ENCODE measurements at places on chromosomes 5 and 9.

- no peak for DNase-seq
Observed at GRCh38 chr9:36637491-36638270, 65.0 kb downstream of the MELK start.

DNA sequence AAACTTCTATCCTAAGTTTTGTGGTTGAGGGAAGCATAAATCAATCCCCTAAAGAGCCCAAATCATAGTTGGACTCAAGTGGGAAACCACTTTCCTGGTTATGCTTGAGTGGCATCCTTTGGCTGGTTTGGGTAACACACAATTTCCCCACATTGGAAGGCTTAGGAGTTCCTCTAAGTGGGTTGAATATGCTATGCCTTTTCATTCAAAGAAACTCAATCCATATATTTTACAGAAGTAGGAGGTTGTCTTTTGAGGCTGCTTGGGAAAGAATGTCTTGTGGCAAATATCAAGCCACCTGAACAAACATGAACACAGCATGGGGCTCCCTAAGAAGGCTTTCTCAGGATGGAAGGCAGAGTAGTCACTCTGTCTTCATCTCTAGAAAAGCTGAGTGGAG, 121.1 kb downstream of the SPATA31D1 start:
- DNase-seq = no peak

- DNase-seq = peak; percentile 51
Observed at GRCh38 chr5:139670369-139671095, 22.4 kb downstream of the CXXC5 start.

GRCh38 chr9:107948601-107949000, 459.0 kb upstream of the KLF4 start:
- DNase-seq = no peak

- peak; percentile 76 for DNase-seq
Observed at GRCh38 chr5:142720641-142721271, 34.9 kb upstream of the FGF1 start.

GRCh38 chr5:7412409-7412808, 16.5 kb downstream of the ADCY2 start:
- no peak for DNase-seq

DNA sequence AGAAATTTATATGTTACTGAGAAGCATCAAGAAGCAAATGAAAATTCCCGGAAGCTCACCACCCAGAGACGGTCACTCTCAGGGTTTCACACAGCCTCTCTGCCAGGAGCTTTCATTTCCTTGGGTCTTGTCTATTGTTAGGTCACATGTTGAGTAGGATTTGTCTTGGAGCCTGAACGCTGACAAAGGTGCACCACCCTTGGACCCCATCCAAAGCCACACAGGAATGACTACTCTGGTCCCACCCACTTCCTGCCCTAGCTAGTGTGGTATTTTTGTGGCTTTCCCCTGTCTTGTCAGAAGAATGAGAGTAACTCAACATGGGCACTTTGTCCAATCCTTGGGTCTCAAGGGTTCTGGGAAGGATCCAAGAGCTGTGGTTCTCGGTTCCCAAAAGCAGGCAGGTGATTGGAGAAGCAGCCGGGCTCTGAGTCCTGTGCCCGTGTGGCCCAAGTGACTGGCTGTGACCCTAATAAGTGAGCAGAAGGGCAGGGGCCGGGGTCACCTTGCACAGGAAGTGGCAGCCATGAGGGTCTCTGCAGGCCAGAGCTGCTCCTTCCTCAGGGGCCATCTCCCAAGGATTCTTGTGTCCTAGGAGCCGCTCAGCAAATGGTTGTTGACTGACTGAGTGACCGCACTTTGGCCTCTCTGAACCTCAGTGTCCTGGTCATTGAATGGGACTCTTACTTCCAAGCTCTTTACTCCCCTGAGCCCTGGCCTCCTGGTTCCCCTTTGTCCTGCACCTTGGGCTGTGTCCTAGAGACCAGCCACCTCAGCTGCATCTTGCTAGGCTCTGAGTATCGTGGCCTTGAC, 6.9 kb downstream of the FGD3 start:
- DNase-seq = peak; percentile 52

DNA sequence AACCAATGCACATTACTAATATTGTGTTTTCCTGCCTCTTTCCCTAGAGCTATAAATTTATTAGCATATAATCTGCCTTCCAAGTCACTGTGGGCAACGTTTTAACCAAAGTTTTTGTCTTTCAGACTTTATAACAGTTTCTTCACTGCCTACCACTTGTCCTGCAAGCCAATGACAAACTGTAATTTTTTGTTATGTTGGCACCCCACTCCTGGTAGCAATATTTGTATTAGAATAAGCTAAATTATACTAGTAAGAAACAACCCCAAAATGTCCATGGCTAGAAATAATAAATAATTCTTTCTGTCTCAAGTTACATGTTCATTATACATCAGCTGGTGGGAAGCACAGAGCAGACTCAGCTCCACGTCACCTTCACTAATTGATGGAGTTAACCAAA, 51.7 kb downstream of the ATPSCKMT start:
- DNase-seq = no peak

GRCh38 chr9:70092190-70092589, 48.5 kb downstream of the MAMDC2 start:
- DNase-seq = no peak

- no peak for DNase-seq
Observed at GRCh38 chr9:37801287-37801850, 772 bp downstream of the DCAF10 start.

GRCh38 chr5:307306-307705, 14.2 kb upstream of the AHRR start:
- DNase-seq = no peak

- DNase-seq = no peak
Observed at GRCh38 chr5:86879086-86879485, 261.3 kb downstream of the COX7C start.

DNA sequence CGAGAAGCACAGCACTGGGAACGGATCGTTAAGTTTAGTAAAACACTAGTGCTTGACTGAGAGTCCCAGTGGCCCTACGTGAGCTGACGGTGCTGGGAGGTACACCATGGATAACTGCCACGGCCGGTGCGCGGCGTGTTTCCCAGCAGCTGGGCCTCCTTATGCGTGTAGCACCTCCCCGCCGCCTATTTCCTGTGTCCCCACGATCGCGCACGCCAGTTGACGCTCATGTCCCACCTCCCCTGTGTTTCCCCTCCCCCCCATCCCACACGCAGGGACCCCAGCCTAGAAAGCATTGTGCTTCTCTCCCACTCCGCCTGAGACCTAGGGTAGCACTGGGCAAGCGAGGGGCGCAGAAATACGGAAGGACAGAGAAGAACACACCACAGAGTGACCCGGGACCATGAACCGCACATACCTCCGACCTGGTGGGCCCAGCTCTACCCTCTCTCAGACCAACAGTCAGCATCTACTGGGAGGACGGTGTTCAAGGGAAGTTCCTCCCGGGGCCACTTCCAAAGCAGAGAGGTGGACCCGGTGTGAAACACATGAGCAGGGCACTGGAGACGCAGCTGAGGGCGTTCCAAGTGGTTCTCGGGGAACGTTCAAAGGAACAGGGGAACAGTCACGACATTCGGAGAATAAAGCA, 45.6 kb downstream of the DBH start:
- no peak for DNase-seq

GRCh38 chr5:80936881-80937280, 23.3 kb upstream of the RASGRF2 start:
- no peak for DNase-seq

GRCh38 chr5:140258016-140258415, 44.9 kb downstream of the PFDN1 start:
- DNase-seq = no peak

- no peak for DNase-seq
Observed at GRCh38 chr9:114958021-114958843, 27.8 kb upstream of the TNFSF8 start.

DNA sequence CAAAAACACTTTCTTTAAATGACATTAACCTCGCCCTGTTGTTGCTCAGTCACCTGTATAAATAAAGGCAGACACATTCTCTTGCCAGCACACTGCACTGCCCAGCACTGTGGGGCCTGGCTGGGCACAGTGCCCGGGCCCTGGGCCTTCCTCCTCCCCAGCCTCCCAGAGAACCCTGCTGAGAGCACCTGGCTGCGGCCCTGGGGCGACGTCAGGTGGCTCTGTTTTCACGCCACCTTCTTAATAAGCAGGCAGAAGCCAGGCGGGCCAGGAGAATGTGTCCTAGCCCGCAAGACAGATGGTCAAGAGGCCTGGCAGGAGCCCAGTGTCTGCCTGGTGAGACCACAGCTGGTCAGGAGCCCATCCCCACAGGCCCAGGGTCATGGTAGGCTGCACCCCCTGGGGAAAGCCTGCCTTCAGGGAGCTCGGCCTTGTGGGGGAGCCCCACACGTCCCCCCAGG, 8.2 kb upstream of the AGPAT2 start:
- DNase-seq = peak; percentile 90

- no peak for DNase-seq
Observed at GRCh38 chr5:131943916-131944315, 1.5 kb downstream of the MEIKIN start.

DNA sequence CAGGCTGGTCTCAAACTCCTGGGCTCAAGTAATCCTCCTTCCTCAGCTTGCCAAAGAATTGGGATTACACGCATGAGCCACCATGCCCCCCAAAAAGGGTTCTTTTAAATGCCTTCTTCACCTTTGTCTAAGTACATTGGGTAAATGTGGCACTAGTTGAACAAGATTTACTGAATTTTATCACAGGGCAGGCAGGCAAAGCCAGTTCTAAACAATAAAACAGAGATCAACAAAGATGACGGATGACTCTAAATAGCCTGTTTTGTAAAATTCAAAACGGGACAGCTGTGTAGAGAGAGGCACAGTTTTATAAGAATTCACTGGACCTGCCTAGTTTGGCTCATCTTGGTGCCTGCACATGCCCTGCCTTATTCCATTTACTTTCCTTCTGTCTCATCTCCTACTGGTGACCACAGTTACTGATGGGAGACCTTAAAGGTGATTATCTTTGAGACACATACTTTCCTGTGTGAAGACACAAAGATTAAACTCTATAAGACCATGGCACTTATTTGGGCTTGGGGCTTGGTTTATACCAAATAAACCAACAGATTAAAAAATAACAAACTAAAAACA, 149.6 kb upstream of the DMRT1 start:
- no peak for DNase-seq

- DNase-seq = no peak
Observed at GRCh38 chr5:59588922-59589321, 304.6 kb downstream of the PDE4D start.

DNA sequence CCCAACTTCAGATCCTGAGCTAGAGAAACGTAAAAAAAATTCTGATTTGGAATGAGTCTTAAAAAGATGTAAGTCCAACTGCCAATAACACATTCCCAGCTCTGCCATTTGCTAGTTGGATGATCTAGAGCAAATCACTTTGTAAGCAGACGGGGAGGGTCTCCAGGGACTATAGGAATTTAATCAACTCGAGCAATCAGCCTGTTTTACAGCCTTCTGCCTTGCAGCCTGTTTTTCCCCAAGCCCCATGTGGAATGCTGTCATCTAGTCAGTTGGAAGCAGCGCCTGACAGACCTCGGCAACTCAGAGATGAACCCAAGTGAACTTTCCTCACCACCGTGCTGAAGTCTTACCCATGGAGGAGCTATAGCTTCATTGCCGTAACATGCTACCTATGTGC, 34.8 kb upstream of the HRH2 start:
- no peak for DNase-seq

- DNase-seq = no peak
Observed at GRCh38 chr5:67102708-67103107, 93.9 kb downstream of the CD180 start.

GRCh38 chr9:17782430-17783149, 203.7 kb downstream of the SH3GL2 start:
- no peak for DNase-seq

- DNase-seq = no peak
Observed at GRCh38 chr5:75281716-75282465, 45.2 kb upstream of the ANKRD31 start.

DNA sequence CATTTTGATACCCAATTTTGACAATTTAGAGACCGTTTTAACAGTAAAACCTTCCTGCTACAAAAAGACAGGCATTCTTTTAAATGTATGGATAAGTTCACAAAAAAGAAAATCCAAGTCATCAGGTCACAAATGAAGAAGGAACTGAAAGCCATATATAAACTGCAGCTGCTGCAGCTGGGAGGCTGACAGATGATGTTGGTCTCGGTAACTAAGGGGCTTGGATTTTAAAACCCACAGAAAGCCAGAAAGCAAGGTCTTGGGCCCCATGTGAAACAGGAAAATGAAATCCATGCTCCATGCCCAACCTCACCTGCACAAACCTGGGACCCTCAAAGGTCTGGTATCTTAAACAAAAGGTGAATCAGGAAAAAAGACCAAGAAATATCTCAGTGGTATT, 15.7 kb upstream of the C5orf34 start:
- DNase-seq = no peak

DNA sequence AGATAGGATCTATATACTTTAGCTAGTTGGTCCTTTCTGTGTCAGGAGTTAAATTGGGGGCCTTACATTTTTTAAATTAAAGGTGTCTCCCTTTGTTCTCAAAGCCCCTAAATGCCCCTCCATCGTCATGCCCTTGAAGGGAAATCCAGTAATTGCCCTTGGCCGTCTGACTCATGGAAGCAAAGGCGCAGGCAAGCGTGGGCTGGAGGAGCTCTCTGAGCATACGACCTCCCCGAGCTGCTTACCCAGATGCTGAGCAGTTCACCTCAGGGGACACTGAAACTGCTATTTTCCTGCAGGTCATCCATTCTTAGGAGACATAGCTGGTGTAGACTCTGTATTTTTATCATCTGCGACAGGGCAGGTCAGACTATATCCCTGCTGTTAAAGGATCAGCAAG, 23.0 kb downstream of the PCSK1 start:
- DNase-seq = no peak

- DNase-seq = peak; percentile 61
Observed at GRCh38 chr9:91949946-91950664, at the start of gene ROR2. Gene ROR2 (minus strand): TSS chr9:91950228.

DNA sequence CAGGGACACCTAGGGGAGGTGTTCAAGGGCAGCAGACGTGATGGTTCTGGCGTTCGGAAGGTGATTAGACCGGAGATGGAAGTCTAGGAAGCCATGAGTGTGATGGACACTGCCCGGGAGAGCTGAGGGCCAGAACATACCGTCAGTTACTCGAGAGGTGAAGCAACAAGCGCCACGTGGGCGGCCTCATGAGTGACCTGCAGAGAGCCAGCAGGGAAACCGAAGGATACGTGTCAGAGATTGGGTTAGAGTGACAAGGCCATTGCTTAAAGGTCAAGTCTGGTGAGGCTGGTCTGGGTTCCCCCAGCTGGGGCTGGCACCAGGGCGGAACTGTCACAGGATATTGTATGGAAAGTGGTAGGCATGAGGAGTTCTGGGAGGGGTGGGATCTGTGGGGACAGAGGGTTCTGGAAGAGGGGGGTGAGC, 60.0 kb downstream of the C9orf50 start:
- no peak for DNase-seq

All from NCI-H510A treated with DMSO at 0.1 percent for 48 hours (cell line).